MM.1S (cell line): ENCODE measurements at places on chromosomes 5 and 9.

GRCh38 chr9:124558777-124559470 lies 51.7 kb upstream of the NR5A1 start:
- DNase-seq = no peak

GRCh38 chr5:139895647-139896046 lies 100.0 kb downstream of the PSD2 start:
- no peak for DNase-seq

DNA sequence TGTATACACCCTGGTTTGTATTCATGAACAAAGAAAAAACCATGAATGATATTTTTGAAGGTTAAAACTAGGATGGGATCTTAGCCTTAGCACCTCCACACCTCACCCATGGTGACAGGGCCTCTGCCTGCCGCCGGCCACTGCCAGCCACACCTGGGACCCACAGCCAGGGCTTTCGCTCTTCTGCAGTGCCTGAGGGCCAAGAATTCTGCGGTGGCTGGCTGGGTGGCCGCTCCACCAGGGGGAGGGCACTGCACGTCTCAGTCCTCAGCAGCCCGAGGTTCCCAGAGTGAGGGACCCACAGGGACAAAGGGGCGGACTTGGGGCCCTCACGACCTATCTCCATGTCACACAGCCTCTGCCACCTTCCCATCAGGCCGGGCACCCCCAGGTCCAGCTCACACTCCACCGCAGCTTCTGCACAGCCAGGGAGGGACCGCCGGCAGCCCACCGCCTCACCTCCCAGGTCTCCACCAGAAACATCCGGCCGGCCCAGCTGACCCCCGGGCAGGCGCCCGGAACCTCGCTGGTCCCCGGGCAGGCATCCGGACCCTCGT lies 6.9 kb downstream of the EXD3 start:
- DNase-seq = no peak

GRCh38 chr5:143836161-143836725 lies 24.3 kb downstream of the HMHB1 start:
- no peak for DNase-seq

DNA sequence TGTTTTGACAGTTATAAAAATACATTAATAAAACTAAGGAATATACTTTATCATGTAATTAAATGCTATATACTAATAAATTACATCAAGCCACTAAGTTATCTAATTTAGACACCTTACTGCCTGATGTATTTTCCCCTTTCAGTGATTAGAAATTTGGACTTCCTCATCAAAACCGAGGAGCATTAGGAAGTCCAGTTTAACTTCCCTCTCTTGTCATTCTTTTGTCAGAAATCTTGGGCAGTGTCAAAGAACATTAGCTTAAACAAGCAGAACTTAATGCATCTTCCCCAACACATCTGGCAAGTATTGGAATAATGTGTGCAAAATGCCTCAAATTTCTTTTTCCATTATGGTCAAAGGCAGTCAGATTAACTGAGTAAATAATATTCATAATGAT lies 81.6 kb downstream of the PLPP1 start:
- DNase-seq = no peak

- no peak for DNase-seq
These were observed 347.6 kb downstream of the GADD45G start for GRCh38 chr9:89952401-89952800.
